Activated B cell treated with CpG ODN at 0.5 μM for 24 hours (primary cell): ENCODE measurements at places on chromosomes 16 and 17.

GRCh38 chr17:76492123-76492988 lies 8.9 kb downstream of the RHBDF2 start:
- DNase-seq = peak; percentile 46

DNA sequence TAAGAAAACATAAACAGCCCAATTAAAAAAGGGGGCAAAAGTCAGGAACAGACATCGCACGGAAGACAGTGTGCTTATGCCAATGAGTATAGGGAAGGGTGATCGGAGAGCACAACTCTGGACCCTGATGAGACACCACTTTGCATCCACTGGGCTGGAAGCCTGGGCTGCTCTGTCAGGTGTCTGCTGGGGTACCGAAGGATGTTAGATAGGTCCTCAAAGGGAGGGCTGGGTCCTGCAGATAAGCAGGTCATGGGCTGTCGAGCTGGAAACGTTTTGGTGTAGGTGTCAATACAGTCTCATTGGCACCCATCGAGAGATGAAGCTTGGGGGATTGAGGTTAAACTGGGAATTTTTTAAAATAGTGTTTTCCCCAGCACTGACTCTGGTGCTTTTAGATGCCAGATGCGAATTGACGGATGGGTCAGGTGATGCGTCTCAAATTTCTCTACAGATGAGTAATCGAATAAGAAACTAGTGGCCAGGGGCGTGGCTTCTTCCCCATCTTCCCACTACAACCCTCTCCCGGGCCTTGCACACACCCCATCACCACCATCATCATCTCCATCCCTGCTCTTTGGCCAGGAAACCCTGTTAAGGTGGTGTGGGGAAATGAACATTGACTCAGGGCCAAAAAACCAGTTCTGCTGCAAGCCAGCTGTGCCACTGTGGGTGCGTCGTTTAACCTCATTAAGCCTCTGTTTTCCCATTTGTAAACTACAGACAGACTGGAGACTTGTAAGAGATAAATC lies 47.8 kb upstream of the IRF8 start:
- no peak for DNase-seq

DNA sequence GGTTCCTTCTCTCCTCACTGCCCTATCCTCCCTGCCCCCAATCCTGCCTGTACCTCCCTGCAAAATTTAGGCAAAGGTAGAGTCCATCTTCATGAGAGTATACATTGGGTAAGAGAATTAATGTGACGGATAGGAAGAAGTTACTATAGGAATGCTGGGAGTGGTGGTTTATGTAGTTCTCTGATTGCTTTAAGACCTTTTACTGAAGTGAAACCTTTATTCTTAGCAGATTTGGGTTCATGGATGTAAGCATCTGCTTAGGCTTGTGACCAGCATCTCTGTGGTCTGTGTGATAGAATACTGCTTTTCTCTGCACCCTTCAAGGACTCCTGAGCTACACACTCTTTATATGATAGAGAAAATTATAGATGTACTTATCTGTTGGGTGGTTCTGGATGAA lies 127.3 kb downstream of the PRKCA start:
- no peak for DNase-seq

- DNase-seq = peak; percentile 51
These were observed 59.9 kb downstream of the OR1D5 start for GRCh38 chr17:3003296-3004149.

- DNase-seq = no peak
These were observed 144.0 kb downstream of the SOX9 start for GRCh38 chr17:72264682-72265405.

DNA sequence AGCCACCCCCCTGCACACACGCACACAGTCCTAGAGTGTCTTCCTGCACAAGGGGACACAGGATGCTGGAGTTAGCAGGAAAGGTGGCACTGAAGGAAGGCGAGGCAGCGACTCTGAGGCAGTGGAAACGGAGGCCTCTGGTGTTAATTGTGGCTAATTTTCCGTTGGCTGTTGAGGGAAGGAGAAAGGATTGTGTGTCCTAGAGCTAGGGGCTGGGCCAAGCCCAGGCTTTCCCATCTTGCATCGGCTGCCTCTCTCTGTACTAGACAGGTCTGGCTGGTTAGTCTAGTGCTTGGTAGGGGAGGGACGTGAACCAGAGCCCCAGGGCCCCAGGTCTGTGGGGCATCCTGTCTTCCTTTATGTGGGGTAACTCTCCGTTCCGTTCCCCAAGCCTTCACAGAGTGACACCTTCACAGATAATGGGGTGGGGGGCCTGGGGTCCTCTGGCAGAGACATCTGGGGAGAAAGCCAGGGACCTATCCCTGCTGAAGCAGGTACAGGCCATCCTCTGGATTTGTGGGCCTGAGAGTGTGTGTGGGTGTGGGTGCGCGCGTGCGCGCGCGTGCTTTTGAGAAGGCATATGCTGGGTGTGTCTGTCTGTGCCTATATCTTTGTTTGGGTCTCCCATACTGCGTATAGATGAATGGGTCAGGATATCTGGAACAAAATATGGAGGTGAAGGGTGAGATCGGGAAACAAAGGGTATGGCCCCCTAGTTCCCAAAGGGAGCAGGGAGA lies at the start of gene CHD3:
Gene CHD3, plus strand, starts transcription at position 606 of the 737 bp plus-strand sequence. CDS start 212 bp downstream, outside the sequence.
- DNase-seq = no peak

GRCh38 chr16:86836503-86837129 lies 258.3 kb downstream of the FOXL1 start:
- no peak for DNase-seq

DNA sequence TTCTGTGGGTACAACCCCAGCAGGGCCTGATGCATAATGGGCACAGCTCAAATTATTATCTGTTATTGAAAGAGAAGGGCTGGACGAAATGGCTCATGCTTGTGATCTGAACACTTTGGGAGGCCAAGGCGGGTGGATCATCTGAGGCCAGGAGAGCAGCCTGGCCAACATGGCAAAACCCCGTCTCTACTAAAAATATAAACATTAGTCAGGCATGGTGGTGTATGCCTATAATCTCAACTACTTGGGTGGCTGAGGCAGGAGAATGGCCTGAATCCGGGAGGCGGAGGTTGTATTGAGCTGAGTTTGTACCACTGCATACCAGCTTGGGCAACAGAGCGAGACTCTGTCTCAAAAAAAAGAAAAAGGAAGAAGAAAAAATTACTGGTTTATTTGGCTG lies 100.7 kb downstream of the ABCC1 start:
- DNase-seq = no peak
